ENCODE measurements at places on chromosomes 13 and 19. TPM values are rescaled to one million over a fixed set of nuclear protein-coding genes. Genes with fewer than 3 reads are reported as not detected.

CATSPERD gene
- not detected for polyA plus RNA-seq

SIGLEC8 gene
- not detected for polyA plus RNA-seq

ABHD8 gene
- polyA plus RNA-seq = 8.7 TPM

KL gene
- polyA plus RNA-seq = 50.7 TPM

LGALS7B gene
- polyA plus RNA-seq = 2.6 TPM

KLK10 gene
- polyA plus RNA-seq = 0.32 TPM

ADGRE2 gene
- 0.64 TPM for polyA plus RNA-seq

ZNF541 gene
- polyA plus RNA-seq = 0.21 TPM

EGLN2 gene
- 69.7 TPM for polyA plus RNA-seq
